ENCODE measurements at places on chromosomes 3 and 15.

DNA sequence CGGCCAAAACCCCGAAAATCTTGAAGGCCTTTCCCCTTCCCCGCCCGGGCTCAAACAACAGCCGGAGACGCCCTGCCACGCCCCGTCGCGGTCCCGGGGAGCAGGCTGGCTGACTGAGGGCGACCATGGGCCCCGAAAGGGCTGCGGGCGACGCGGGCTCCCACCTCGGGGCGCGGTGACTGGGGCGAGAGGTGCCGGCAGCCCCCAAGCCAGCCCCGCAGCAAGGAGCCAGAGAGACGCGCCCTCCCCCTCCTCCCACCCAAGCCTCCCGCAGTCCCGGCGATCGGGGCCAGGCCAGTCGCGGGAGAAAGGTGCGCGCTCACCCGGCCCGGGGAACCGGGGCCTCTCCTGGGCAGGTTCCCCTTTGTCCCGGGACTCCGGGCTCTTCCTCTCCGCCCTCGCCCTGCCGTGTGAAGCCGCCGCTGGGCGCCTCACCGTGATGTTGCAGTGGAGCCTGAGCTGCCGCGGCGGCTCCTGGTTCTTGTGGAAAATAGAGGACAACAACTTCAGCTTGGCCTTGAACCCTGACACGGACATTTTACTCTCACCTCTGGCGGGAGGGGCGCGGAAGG lies 30.6 kb upstream of the ZSCAN2 start:
- peak; percentile 71 for DNase-seq

DNA sequence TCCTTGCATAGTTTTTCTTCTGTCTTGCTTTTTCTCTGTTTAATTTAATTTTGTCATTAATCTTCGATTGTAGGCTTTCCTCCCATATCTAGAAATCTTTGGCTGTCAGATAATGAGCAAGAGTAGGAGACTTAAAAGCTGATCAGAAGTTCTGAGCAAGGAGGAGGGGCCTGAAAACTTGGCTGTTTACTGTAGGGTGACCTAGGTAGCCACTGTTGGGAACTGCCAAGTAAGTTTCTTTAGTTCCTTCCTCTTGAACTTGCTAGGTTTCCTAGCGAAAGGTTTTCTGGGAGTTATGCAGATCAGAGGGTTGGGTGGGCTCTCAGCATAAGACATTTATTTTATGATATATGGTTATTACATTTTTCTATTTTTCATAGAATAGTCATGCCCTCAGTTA lies 14.5 kb downstream of the ALPK3 start:
- no peak for DNase-seq

GRCh38 chr3:7876741-7877297 lies 624.8 kb upstream of the LMCD1 start:
- DNase-seq, result peak; percentile 37

- no peak for DNase-seq
Observed at GRCh38 chr3:121883507-121883906, 10.7 kb upstream of the SLC15A2 start.

DNA sequence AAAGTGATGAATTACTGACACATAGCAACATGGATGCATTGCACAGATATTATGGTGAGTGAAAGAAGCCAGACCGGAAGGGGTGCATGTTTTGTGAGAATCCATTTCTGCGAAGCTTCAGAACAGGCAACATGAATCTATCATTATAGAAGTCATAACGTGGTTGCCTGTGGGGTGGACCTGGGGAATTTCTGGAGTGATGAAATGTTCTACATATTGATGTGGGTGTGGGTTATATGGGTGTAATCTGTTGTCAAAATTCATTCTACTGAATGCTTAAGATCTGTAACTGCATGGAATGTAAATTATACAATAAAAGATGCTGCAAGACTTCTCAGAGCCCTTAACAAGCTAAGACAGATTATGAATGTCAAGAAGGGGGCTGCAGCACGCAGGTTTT lies 25.2 kb upstream of the TSPAN3 start:
- no peak for DNase-seq

GRCh38 chr3:112424394-112424793 lies 74.9 kb downstream of the BTLA start:
- DNase-seq, result no peak

DNA sequence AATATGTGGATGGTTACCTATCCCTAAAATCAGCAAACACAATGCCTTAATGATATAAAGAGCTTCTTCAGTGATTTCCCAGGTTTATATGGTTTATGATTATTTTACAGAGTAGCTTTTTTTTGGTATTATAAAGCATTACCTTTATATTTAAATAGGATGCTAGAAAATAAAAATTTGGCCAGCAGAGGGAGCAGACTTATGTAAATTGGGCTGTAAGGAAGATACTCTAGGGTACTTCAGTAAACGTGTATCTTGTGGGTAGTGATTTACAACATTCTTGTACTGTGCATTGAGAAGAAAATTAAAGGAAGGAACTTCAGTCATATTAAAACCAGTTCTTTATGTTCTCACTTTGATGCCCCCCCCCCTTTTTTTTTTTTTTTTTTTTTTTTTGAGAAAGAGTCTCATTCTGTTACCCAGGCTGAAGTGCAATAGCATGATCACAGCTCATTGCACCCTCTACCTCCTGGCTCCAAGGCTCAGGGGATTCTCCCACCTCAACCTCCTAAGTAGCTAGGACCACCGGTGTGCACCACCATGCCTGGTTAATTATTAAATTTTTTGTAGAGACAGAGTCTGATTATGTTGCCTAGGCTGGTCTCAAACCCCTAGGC lies 167.9 kb downstream of the BBX start:
- DNase-seq, result peak; percentile 22
